ENCODE measurements at places on chromosomes 2 and 18. TPM values are rescaled to one million over a fixed set of nuclear protein-coding genes. Genes with fewer than 3 reads are reported as not detected.

- no peak for DNase-seq
Observed at GRCh38 chr2:40282428-40282827, 169.5 kb downstream of the SLC8A1 start.

GRCh38 chr2:10362096-10362897, 59.6 kb downstream of the HPCAL1 start:
- no peak for DNase-seq

DNA sequence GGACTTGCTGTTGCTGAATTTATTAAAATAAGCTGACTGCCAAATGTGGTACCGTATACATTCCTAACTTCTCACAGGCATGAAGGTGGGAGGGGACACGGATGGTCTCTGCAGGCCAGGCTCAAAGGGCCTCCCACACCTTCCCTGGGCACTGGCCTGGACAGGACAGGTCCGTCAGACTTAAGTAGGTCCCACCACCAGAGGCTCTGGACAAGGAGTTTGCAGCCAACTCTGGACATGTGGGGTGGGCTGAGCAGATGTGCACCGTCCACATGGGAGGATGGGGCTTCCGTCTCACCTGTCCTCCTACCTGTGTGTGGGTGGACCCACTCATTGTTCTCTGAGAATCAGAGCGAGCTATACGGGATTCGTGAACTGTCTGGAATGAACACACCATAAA, 8.2 kb downstream of the ODC1 start:
- no peak for DNase-seq

DNA sequence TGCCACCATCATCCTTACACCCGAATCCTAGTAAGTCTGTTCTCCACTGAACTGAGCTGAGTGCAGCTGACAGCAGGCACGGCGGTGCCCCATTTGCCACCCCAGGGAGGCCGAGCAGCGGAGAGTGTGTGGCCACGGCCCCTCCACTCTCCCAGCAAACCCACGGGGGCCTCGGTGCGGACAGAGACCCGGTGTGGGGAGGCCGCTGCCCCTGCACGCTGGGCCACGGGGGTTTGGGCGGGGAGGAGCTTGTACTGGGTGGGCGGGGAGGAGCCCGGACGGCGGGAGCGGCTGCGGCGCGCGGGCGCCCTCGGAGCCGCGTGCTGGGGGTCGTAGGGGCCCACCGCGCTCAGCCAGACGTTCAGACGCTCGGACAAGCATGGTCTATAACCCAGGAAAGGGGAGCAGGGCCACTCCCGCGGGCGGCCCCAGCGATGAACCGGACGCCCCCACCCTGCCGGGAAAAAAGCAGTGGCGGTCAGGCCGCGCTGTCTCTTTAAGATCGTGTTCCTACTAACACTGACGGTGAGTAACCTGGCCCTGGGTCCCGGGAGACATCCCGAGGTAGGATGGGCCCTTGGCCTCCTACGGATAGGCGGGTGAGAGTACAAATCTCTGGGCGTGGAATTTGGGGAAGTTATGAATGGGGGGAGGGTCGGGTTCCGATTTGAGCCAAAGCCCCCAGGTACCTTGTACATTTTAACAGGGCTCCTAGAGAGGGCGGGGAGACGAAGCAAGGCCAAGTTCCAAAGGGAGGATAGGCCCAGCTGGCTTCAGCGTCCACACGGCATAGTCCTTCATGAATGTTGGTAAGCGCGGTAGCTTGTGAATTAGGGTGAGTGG, at the start of gene ITPRIPL1:
Gene ITPRIPL1, plus strand, starts transcription at position 277 of the 843 bp plus-strand sequence. Its CDS starts 523 bp downstream, at position 800.
- DNase-seq: no peak

- no peak for DNase-seq
Observed at GRCh38 chr2:196182439-196183171, 11.2 kb upstream of the STK17B start.

DNA sequence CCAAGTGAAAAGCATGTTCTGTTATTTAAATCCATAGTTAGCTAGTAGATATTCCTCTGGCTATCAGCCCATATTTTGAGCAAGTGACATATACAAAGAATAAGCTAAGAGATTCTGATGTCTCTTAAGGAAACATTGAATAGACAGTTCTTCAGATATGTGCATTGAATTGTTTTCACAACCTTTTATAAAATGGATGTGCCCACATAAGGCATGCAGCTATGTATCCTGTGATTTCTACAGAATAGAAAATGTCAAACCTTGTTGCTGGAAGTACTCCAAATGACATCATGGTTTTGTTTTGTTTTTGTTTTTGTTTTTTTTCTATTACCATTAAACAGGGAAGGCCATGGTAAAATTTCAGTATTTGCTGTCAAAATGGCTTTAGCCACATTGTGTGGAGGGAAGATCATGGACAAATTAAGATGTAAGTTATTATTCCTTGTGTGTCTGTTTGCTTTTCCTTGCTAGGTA, 95.8 kb downstream of the DTNA start:
- no peak for DNase-seq

DNA sequence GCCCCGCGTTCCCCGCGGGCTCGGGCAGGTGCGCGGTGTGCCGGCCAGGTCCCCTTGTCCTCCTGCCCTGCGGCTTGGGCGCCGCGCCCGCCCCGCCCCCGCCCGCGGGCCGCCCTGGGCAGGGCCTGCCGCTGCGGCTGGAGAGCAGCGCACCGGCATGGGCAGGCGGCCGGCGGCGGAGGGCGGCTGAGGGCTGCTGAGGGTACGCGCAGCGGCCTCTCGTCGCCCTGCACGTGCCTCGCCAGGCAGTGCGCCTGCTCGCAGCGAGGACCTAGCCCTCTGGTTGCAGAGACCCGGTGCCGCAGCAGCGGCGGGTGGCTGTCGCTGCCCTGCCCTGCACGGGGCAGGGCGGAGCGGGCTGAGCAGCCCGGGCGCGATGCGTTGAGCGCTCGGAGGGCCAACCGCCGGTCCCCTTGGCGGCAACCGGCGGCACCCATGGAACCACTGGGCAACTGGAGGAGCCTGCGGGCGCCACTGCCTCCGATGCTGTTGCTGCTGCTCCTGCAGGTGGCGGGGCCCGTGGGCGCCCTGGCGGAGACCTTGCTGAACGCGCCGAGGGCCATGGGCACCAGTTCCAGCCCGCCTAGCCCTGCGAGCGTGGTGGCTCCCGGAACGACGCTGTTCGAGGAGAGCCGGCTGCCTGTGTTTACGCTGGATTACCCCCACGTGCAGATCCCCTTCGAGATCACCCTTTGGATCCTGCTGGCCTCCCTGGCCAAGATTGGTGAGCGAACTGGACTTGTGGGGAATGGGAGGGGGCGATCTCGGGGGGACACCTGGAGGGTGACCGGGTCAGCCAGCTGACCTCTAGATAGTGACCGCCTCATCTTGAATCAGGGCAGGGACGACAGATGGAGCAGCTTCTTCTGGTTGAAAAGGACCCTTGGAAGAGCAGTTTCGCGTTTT, at the start of gene SLC9A2:
Gene SLC9A2, plus strand, starts transcription at position 140 of the 906 bp plus-strand sequence. Its CDS starts 296 bp downstream, at position 436.
- no peak for DNase-seq

GRCh38 chr2:240132651-240132980, 3.5 kb downstream of the COPS9 start:
- no peak for DNase-seq

DNA sequence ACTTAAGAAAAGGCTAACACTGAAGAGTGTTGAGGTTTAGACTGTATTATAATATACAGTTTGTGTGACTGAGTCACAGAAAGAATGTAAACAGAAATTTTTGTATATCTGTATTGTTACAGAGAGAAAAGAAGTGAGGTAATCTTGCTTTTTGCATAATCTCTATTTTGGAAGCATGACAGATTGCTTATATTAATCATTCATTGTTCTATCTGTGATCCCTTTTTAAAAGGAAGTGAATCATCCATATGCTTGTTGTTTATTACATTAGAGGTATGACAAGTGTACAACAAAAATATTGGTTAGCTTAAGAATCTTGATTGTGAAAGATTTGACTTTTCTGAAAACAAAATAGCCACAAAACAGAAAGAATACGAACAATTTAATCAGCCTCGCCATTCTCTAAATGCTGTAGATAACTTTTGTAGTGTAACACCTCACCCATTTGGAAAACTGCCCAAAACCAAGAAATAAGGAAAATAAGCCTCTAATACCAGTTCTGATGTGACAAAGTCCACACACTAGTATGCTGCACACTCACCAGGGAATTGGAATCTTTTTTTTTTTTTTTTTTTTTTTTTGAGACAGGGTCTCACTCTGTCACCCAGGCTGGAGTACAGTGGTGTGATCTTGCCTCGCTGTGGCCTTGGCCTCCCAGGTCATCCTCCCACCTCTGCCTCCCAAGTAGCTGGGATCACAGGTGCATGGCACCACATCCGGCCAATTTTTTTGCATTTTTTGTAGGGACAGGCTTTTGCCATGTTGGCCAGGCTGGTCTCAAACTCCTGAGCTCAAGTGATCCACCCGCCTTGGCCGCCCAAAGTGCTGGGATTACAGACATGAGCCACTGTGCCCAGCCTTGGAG, 91.5 kb upstream of the LPIN2 start:
- no peak for DNase-seq

DNA sequence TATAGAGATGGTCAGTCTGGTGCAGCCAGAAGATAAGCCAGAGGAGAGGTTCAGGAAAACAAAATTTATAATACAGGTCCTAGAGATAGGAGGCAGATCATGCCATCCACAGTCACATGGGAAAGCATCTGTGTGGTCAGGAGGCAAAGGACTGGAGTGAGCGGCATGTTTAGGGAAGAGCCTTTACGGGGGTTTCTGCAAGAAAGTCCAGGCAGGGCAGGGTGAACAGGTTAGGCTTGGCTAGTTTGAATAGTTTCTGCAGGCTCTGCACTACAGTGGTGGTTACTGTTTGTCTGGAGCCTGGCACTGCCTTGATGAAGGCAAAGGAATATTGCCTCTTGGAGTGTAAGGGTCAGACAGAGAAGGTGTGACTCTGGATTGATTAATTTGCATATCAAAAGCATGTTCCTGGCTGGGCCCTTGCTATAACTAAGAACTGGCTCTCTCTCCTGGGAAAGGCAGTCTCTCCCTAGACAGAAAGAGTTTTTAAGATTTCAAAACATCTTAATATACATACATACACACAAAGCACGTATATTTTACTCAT, 1034.7 kb upstream of the CHAC2 start:
- no peak for DNase-seq

DNA sequence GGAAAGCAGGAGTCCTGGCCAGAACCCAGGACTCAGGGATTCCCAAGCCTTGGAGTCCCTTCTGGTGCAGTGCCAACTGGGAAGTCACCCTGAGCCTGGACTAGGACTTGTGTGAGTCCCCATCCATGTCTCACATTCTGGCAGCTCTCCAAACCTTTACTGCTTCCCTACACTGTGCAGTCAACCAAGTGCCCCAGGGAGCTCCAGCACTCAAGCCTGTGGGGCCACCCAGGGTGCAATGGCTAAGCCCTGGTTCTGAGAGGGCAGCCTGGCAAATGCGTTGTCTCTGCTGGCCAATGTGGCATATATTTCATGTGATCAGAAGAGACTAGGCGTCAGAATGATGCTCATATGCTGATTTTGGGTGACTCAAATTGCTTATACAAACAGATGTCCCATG, 223.4 kb downstream of the SP3 start:
- no peak for DNase-seq

DNA sequence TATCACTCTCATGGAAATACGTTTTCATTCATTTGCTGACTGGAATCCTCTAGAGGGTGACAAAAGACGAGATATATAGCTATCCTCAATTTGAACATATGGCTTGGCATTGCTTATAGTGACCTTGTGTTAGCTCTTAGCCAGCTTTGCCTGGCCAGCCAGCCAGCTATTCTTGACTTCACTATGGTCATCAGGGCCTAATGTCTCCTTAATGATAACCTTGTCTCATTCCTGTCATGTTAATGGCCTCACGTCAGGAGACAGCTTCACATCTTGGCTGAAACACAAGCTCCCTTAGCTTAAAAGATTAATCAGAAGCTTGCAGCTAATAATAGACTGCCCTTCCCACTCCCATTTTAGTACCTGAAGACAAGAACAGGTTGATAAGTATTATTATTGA, 1517.5 kb upstream of the PIK3C3 start:
- no peak for DNase-seq

DNA sequence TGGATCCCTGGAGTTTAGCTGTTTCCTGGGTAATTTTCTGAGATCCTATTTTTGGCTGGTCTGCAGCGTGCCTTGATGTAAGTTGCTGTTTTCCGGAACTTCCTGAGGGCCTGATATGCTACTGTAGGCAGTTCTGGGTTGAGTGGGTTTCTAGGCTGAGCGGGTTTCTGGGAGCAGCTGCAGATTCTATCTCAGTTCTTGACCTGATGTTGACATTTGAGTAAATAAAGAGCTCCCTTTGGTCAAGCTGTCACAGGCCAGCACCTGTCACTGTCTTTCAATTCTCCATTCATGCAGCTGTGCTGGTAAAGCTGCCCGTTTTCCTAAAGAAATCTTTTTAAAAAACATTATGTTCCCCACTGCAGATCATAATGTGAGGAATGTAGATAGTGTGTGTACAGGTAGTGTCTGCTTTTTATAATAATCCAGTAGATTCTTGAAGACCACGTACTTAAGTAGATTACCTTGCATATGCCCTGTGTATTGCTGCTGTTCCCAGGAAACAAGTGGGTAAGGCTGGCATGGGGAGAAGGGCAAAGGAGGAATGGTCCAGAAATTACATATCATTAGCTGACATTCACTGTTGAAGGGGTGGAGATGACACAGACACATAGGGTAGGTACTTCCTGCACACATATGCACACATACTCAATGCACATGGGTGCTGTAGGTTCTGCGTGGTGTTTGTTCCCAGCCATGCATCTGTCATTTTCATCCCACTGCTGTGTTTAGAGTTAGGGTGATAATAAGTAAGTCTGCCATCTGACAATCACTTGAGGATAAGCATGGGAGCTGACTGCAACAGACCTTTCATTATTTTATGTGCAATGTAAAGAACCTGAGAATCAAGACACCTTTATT, 25.9 kb downstream of the CD28 start:
- DNase-seq: peak; percentile 45

DNA sequence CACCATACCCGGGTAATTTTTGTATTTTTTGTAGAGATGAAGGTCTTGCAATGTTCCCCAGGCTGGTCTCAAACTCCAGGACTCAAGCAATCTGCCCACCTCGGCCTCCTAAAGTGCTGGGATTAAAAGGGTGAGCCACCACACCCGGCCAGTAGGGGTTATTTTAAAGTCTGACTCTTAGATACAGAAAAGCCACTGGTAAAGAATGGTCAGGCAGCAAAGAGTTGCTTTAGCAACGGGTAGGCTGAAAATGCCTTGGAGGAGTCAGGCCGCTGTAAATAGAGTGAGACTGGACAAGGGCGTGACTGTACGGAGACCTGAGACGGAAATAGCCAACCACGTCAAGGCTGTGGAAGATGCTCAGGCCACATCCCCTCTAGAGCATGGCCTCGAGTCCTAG, 54.2 kb downstream of the ACKR3 start:
- no peak for DNase-seq

- no peak for DNase-seq
Observed at GRCh38 chr18:28529644-28530043, 352.7 kb upstream of the CDH2 start.

DNA sequence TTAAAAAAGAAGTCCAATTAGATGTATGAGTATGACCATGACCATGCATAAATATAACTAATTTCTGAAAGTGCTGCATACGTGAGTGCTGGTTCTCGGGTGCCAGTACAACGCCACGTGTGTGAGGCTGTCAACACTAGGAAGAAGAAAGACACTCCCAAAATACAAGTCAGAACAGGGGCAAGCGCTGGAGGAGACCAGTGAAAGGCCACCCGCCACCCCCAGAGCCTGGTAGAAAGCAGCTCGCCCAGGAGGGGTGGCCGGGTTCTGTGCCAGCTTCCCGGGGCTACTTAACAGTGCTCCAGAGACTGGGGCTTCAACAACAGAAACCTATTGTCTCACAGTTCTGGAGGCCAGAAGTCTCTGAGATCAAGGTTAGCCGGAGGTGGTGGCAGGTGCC, 147.6 kb downstream of the RTP5 start:
- DNase-seq: no peak

The IL18RAP gene
- 0.08 TPM for polyA plus RNA-seq

The SOWAHC gene
- 5.8 TPM for polyA plus RNA-seq

The RGPD5 gene
- polyA plus RNA-seq: 14.1 TPM

The ABCA12 gene
- polyA plus RNA-seq: 4.6 TPM

The DSG4 gene
- 0.08 TPM for polyA plus RNA-seq

The LYG2 gene
- not detected for polyA plus RNA-seq

The GRB14 gene
- not detected for polyA plus RNA-seq
